Tibial nerve (tissue), 4 donors: ENCODE measurements at places on chromosomes 7 and 10.

DNA sequence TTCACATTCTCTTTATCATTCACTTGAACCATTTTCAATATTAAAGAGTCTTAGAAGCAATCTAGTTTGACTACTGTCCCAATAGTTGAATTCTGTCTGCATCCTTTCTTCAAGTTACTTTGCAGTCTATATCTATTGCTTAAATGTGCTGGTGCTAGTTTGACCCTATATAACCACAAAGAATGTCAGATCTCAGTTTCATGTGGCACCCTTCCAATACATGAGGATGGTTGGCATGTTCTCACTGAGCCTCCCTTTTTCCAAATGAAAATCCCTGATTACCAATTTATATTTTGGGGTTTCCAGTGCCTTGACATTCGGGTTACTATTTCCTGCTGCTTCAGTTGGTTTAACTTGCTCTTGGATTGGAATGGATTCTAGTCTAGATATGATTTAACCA is 292.7 kb downstream of the EXOC4 start:
- no peak for DNase-seq

DNA sequence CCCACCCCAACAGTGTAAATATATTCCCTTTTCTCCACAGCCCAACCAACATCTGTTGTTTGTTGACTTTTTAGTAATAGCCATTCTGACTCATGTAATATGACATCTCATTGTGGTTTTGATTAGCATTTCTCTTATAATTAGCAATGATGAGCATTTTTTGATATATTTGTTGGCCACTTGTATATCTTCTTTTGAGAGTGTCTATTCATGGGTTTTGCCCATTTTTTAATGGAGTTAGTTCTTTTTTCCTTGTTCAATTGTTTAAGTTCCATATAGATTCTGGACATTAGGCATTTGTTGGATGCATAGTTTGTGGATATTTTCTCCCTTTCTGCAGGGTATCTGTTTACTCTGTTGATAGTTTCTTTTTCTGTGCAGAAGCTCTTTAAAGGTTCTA is 340.1 kb downstream of the NXPH1 start:
- DNase-seq: no peak

DNA sequence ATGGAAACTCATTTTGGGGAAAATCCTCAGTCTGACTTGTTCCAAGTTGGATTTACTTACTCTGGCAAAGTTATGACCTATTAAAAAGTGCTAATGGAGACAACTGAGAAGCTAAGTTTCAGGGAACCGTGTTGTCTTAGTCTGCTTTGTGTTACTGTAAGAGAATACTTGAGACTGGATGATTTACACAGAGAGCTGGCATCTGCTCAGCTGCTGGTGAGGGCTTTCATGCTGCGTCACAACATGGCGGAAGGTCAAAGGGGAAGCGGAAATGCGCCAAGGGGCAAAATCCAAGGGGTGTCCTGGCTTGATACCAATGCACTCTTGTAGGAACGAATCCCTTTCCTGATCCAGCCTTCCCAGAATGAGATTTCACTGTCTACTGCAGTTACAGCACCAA is 46.4 kb downstream of the MTURN start:
- DNase-seq: no peak

DNA sequence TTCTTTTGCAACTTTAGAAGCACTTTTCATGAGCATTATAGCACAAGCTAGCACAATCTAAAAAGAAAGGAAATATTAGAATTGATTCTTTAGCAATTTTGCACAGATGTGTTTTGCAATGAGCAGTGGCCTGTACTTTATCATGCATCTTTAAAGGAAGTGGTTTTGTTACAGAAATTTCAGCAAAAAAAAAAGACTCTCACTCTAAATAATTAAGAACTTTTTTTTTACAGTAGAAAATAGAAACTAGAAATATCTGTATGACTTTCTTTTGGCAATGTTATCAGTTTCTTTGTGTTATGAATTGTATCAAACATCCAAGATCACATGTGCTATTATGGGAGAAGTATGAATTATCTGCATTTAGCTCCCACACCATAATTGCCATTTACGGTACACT is 195.7 kb upstream of the KLF6 start:
- DNase-seq: no peak

DNA sequence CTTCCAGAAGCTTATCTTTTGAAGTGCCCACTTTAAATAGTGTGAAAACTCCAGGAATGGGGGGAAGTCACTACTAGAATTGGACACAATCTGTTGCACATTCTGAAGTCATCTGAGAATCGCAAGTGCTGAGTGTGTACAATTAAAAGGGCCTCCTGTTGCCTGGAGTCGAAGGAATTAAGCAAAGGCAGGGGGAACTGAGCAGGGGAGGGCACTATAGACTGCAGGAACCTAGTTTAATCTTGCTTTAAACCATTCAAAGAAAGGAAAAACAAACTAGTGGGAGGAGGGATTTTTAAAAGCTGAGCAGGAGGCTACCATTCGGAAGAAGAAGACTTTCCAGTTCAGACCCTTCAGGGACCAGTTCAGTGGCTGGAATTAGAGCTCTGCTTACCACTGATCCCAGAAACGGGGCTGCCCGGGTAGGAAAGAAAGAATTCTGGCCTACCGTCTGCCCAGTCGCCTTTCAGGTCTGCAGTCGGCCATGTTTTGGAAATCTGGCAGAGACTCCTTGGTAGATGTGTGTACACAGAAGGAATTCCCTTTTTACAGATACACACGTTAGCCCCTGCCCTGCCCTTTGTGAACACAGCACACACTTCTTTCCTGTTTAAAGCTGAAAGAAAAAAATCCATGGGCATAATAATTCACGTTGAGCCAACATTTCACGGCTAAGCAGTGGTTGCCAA is 610.6 kb upstream of the FOXK1 start:
- no peak for DNase-seq

GRCh38 chr10:46268076-46268881 is 18.5 kb upstream of the ANTXRL start:
- no peak for DNase-seq

DNA sequence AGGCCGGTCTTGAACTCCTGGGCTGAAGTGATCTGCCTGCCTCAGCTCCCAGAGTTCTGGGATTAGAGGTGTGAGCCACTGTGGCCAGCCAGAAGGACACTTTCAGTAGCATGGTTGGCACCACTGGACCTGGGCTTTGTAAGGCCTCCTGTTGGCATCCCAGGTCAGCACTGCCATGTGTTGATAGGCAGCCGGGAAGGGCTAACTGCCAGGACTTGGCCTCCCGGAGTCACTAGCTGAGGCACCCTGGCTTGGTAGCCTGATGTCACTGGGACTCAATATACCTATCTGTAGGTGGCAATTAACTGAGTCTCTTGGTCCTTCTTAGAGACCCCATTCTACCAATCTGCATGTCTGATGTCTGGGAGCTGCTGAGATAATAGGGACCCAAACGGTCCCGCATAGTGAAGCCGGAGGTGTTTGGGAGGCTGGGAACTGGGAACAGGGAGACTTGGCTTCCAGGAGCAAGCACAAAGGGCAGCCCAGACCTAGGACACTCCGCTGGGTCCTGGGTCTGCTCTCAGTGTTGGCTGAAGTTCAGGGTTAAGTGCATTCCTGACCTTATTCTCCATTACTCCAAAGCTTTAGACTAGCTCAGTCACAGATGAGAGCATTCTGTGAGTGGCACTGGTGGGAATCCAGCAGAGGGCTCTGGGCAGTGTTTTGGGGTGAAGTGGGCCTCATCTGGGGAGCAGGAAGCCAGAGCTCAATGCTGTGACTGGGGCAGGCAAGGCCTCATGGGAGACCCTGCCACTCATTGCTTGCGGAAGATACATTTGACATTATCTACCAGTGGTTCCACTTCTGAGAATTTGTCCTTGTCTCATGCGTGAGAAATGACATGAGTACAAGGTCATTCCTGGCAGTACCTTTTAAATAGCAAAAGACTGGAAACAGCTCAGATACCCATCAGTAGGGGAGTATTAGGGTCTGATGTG is 2.7 kb downstream of the LHPP start:
- no peak for DNase-seq

DNA sequence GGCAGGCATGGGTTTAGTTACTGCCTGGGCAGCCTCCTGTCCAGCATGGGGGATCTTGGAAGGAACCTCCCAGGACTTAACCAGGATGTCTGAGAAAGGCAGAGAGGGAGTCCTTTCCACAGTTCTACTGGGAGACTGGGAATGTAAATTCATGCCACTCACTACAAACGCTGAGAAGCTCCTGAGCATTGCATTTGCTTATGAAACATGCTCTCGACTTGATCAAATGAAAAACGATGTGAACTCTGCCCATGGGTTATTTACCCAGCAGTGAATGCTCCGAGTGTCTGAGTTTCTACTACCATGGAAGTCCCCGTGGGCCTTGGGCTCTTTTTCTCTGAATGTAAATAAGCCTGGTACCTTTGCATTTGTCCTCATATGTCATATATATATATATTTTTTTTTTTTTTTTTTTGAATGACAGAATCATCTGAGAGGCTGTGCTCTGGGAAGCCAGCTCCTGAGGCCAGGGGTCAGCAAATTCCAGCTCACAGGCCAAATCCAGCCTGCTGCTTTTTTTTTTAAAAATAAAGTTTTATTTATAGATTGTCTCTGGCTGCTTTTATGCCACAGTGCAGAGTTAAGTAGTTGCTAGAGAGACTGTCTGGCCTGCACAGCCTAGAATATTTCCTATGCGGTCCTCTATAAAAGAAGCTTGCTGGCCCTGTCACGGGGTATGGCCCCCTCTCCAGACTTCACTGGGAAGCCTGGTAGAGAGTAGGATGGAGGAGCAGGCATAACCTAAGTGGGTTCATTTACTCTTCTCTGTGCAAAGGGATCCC is 21.4 kb upstream of the RAPGEF5 start:
- DNase-seq: no peak

DNA sequence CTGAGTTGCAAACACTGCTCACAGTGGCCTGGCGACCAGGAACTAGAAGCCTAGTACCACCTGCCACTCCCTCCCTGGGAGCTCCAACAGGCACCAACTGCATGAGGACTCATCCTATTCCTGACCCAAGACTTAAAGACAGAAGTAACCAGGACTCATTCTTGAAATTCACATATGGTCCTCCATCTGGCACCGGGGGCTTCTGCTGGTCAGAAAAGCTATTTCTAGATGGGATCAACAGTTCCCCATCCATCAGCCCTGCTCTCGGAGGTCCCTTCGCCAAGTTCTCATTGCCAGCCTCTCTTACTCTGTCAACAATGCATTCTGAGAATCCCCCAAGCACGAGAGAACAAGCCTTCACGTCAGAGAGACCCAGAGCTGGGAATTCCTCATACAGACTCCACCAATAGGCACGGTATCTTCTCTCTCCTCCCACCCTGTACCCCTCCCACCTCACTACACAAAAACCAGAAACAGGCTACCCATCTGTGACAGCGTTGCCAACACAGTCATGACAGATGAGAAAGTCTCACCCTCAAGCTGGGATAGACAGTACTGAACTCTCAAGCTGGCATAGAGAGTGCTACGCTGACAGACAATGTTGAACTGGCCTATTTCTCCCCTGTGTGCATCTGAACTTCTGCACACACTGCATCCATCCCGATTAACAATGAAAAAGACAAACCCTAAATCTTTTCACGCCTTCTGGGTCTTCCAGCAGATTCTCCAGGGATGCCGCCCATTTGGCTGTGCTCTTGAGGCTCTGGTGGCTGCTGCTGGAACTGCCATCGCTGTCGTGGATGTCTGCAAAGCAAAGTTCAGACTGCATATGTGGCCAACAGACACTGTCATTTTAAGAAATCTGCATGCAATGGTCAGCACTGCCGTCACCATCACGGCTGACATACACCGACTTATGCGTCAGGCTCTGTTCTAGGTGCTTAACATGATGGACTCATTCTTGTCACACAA is 15.6 kb downstream of the RGS10 start:
- DNase-seq: no peak

GRCh38 chr10:95693668-95694534 is at the start of gene TCTN3:
TSS of gene TCTN3 (minus strand) at chr10:95693927. CDS start at chr10:95693899, 28 bp downstream.
- peak; percentile 93 for DNase-seq

DNA sequence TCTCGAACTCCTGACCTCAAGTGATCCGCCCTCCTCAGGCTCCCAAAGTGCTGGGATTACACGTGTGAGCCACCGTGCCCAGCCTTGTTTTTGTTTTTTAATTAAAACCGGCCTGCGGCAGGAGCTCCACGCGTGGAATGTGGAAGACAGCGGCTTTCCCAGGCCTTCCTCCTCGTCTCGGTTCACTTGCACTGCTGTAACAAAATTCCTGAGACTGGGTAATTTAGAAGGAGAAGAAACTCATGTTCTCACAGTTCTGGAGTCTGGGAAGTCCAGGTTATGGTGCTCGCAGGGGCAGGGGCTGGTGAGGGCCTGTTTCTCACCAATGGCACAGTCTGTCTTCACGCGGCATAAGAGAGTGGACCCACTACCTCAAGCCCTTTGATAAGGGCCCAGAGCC is 14.4 kb upstream of the CRYGN start:
- DNase-seq: no peak

DNA sequence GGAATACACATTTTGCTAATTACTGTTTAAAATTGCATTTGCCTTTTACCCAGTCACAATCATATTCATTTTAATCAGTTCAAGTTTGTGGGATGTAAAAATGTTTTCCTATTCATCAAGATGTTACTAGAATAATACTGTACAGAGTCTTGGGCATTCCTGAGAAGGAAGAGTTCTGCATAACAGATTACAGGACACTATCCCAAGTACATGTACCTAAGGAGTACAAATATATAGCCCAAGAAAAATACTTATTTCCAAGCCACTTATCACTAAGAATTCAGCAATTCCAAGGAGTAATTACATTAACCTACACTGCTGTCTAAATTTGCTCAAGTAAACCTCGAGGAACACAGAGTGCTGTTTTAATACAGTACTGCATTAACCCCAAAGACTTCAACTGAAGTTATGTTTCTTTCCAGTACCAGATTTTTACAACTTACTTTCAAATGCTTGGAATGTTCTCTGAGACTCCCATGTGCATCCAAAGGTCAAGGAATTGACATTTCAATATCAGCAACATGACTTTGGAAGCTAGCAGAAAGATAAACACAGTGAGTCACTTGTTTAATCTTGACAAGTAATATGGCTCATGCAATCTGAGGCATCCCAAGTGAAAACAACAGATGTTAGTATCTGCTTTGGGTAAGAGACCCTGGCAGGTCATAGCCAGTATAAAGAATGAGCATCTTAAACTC is 125.4 kb upstream of the BET1 start:
- DNase-seq: no peak

DNA sequence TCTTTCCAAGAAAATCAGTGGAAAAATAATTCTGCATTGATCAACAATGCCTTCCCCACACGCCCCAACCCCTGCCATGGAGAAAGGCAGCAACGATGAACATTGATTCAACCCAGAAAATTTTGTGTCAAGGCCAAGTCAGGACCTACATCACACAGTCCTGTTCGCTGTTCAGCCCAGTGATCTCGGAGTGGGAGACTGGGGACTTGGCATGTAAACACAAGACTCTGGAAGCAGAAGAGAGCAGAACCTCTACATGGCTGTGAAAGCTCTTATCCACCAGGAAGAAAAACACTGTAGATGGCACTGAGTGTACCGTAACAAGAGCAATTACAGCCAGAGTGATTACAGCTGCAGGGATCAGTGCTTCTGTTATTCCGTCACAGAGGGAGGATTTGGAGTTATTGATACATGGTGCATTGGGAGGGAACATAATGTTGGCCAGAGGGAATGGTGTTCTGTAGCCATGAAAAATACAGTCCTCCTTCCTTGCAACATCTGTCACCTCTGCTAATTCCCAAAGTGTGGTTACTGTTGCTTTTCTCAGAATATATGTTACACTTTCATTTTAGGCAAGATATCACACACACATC is 136.6 kb downstream of the IQUB start:
- no peak for DNase-seq

- no peak for DNase-seq
Observed at GRCh38 chr10:44382981-44383748, 1.7 kb downstream of the CXCL12 start.

- no peak for DNase-seq
Observed at GRCh38 chr10:7541137-7542087, 125.4 kb downstream of the ITIH5 start.
